Activated CD4-positive, alpha-beta T cell treated with anti-CD3 and anti-CD28 coated beads, Interleukin-2, amount 10 ng/mL, durations not matched to agents 7 days and 5 days (primary cell): ENCODE measurements at places on chromosomes 16 and 17. TPM values are rescaled to one million over a fixed set of nuclear protein-coding genes. Genes with fewer than 3 reads are reported as not detected.

DNA sequence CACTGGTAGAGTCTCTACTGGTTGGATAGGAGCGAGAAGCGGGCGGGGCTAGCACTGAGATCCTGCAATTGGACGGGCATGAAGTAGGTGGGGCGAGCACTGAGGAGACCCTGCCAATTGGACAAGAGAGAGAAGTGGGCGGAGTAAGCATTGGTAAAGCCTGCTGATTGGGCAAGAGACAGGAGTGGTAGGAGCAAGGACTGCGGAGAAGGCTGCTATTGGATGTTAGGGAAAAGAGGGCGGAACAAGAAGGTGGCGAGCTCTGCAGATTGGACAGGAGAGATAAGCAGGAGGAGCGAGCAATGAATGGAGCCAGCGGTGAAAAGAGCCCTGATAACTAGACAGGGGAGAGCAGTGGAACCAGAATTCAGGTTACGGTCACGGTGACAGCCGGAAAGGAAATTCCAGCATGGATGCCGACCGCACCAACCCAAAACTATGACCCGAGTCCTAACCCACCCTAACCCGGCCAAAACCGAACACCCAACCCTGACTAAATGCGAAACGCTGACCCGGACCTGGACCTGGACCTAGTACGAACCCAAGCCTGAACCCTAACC, 4.8 kb downstream of the SCGB1C2 start:
- H3K4me1 ChIP-seq: peaks cover 4% of the 10 kb centered on the region
- H3K4me3 ChIP-seq: no peak overlapping the region
- H3K27ac ChIP-seq: no peak overlapping the region
- H3K36me3 ChIP-seq: no peaks in the 10 kb centered on the region
- DNase-seq: peak; percentile 18

- no peak overlapping the region for H3K27ac ChIP-seq
- H3K36me3 ChIP-seq: no peaks in the 10 kb centered on the region
- DNase-seq: peak; percentile 5
- H3K4me1 ChIP-seq: peaks cover 12% of the 10 kb centered on the region
- H3K4me3 ChIP-seq: no peak overlapping the region
Measured at GRCh38 chr17:82970067-82970466, 109.3 kb upstream of the METRNL start.

DNA sequence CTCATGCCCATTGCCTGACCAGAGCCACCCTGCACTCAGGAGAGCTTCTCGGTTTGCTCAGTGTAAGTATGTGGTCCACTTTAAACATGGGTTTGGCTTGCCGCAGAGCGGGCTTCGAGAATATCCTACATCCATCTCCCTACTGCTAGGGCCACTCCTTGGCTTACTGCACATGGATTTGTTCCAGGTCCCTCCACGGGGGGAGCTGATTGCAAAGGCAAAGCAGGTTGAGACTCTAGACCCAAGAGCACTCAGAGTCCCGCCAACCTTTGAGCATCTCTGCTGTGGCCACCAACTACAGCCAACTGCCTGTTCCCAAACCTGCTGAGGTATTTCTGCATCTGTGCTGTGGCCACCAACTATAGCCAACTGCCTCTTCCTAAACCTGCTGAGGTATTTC, 26.4 kb downstream of the RNF135 start:
- no peaks in the 10 kb centered on the region for H3K27me3 ChIP-seq
- H3K4me3 ChIP-seq: no peak overlapping the region
- no peak overlapping the region for H3K27ac ChIP-seq
- DNase-seq: no peak
- H3K36me3 ChIP-seq: peaks cover 12% of the 10 kb centered on the region

GRCh38 chr17:58121925-58122324, 26.3 kb upstream of the OR4D1 start:
- no peaks in the 10 kb centered on the region for H3K36me3 ChIP-seq
- no peak overlapping the region for H3K4me3 ChIP-seq
- no peak overlapping the region for H3K27ac ChIP-seq
- H3K4me1 ChIP-seq: peaks cover 6% of the 10 kb centered on the region
- peaks cover 16% of the 10 kb centered on the region for H3K27me3 ChIP-seq

- peak overlapping the region; percentile 69 for H3K27ac ChIP-seq
- H3K4me1 ChIP-seq: peaks cover 66% of the 10 kb centered on the region
- no peak for DNase-seq
- H3K4me3 ChIP-seq: no peak overlapping the region
Measured at GRCh38 chr17:82239926-82240505, 11.2 kb downstream of the SLC16A3 start.

DNA sequence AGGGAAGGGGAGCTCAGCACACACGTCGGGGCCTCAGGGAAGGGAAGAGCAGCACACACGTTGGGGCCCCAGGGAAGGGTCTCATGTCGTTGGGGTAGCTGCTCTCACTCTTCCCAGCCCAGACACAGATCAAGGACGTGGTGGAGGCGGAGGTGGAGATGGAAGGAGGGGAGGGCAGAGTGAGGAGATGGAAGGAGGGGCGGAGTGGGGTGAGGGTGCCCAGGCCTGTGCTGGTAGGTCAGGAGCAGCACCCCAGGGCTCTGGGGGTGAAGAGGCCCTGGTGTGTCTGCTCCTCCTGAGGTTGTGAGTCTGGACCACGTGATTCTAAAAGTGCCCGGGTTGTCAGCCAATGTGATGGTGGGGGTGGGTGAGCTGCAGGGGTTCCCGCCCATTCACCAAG, 14.9 kb downstream of the CLCN7 start:
- DNase-seq: no peak
- H3K36me3 ChIP-seq: no peaks in the 10 kb centered on the region
- no peak overlapping the region for H3K4me3 ChIP-seq

GRCh38 chr17:15742051-15742795, 10.1 kb downstream of the TBC1D26 start:
- DNase-seq: no peak
- no peak overlapping the region for H3K27ac ChIP-seq
- no peaks in the 10 kb centered on the region for H3K36me3 ChIP-seq

- DNase-seq: no peak
- H3K4me3 ChIP-seq: no peak overlapping the region
- H3K27me3 ChIP-seq: no peaks in the 10 kb centered on the region
- H3K4me1 ChIP-seq: no peaks in the 10 kb centered on the region
- H3K27ac ChIP-seq: no peak overlapping the region
Measured at GRCh38 chr16:52251495-52251894, 295.4 kb downstream of the TOX3 start.

- H3K36me3 ChIP-seq: no peaks in the 10 kb centered on the region
- H3K4me3 ChIP-seq: no peak overlapping the region
- H3K27ac ChIP-seq: no peak overlapping the region
- H3K4me1 ChIP-seq: no peaks in the 10 kb centered on the region
- DNase-seq: no peak
- peaks cover 3% of the 10 kb centered on the region for H3K27me3 ChIP-seq
Measured at GRCh38 chr16:66250686-66251431, 115.6 kb upstream of the CDH5 start.

DNA sequence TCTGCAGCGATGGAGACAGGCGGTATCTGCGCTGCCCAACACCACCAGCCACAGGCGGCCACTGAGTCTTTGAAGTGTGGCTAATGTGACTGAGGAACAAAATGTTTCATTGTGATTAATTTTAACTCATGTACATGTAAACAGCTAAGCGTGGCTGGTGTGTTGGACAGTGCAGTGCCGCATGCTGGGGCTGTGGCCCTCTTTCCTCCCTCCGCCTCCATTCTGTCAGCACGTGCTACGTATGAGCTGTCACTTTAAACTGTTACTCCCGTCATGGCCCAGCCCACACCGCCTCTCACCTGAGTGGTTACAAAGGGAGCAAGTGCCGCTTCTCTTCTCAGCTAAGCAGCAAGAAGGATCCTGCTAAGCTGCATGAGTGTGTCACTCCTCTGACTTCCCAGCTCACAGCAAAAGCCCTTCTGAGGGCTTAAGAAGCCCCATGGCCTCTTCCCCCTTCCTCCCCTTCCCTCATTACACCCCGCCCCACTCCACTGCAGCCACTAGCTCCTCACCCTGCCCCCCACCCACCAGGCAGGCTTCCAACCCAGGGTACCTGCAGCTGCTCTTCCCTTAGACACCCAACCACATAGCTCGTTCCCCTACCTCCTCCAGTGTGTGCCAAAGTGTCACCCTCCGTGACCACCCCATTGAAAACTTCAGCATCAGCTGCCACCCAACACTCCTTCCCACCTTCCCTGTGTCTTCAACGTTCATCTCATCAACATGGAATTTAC, 15.0 kb downstream of the HASPIN start:
- H3K4me1 ChIP-seq: peaks cover 40% of the 10 kb centered on the region
- no peak overlapping the region for H3K4me3 ChIP-seq
- H3K27ac ChIP-seq: peak overlapping the region; percentile 33
- DNase-seq: peak; percentile 60
- H3K27me3 ChIP-seq: no peaks in the 10 kb centered on the region

GRCh38 chr16:8611886-8612600, 9.5 kb upstream of the METTL22 start:
- no peak overlapping the region for H3K27ac ChIP-seq
- peaks cover 6% of the 10 kb centered on the region for H3K27me3 ChIP-seq

- no peaks in the 10 kb centered on the region for H3K36me3 ChIP-seq
- DNase-seq: no peak
- no peaks in the 10 kb centered on the region for H3K27me3 ChIP-seq
- no peak overlapping the region for H3K4me3 ChIP-seq
- H3K4me1 ChIP-seq: no peaks in the 10 kb centered on the region
- no peak overlapping the region for H3K27ac ChIP-seq
Measured at GRCh38 chr16:64363039-64363438, 758.8 kb downstream of the CDH11 start.

DNA sequence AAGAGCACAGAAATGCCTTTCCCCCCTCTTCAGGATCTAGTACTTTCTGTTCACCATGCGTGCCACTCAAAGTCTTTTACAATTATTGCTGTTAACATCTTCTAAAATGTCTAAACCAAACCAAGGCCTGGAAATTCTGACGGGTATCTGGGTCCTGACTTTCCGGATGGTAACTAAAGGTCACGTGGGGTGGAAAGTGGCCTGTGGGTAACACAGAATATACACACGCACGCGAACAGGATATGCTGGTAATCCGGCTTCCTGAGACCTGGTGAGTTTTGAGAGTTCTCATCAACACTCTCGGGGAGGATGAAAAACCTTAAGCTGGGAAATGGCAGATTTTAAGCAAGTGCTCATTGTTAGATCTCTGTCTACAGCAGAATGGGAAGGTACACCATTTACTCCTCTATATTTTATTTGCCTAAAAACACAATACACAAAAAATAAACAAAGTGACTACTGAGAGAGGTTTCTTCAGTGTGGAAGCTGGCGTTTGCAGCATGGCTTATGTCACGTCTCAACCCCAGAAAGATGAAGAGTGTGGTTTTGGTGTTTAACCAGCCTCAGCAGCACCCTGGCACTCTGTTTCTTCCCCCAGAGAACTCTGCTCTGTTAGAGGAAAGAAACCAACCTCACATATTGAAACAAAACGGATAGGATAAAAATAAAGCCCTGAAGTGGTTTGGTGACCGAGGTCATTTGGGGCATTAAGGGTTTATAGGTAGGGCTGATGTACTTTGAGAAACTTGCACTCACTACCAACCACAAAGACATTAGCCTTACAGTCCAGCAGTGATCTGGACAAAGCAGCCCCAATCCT, 37.3 kb downstream of the SMG6 start:
- H3K27me3 ChIP-seq: no peaks in the 10 kb centered on the region
- peak overlapping the region; percentile 96 for H3K27ac ChIP-seq
- peak; percentile 95 for DNase-seq
- H3K4me3 ChIP-seq: peak overlapping the region; percentile 74
- peaks cover 54% of the 10 kb centered on the region for H3K36me3 ChIP-seq

DNA sequence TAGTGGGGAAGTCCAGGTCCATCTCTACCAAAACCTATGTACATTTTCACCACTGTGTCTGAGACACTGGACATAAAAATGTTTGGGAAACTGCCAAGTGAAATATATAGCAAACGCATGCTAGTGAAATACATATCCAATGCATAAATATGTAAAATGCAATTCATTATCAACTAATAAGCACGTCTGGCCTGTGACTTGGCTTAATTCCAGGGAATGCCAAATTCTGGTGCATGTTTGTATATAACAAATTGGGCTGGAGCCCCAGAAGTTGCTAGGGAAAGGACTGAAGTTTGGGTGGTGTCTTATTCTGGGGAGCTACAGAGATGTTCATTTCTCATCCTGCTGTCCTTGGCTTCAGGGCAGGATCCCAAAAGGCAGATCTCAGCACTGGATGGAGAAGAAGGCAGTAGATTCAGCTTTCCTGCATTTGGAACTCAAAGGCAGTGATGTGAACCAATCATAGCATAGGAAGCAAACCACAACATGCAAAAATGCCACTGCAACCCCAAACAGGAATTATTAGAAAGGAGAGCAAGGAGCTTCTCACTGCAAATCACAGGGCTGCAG, 184.3 kb downstream of the HS3ST3A1 start:
- no peak for DNase-seq
- H3K27ac ChIP-seq: no peak overlapping the region
- peaks cover 3% of the 10 kb centered on the region for H3K27me3 ChIP-seq
- H3K4me3 ChIP-seq: no peak overlapping the region
- no peaks in the 10 kb centered on the region for H3K36me3 ChIP-seq

DNA sequence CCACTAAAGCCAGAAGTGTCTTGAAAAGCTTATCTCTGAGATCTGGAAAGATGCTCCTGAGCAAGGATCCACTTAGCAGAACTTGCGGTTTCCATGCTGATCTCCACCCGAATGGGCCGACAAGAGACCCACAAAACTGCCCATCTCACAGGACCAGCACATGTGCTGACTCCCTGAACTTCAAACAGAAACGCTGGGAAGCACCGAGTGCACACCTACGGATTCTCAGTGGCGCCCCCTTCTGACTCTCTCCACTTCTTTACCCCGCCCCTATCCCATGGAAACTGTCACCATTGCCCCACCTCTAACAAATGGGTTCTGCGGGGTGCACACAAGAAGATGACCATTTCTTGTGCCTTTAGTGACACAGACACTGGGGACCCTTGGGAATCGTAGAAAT, 21.4 kb downstream of the CDRT4 start:
- no peak for DNase-seq
- no peak overlapping the region for H3K27ac ChIP-seq
- no peaks in the 10 kb centered on the region for H3K27me3 ChIP-seq

DNA sequence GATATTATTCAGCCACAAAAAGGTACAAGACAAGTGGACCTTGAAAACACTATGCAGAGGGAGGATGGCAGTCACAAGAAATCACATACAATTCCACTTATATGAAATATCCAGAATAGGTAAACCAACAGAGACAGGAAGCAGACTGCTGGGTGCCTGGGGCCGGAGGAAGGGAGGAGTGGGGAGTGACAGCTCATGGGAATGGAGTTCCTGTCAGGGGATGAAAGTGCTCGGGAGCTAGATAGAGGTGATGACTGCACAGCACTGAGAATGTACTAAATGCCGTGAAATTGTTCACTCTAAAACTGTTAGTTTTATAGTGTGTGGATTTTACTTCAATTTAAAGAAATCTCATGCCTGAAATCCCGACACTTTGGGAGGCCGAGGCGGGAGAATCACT, 74.2 kb upstream of the MED9 start:
- peak overlapping the region; percentile 11 for H3K27ac ChIP-seq
- H3K27me3 ChIP-seq: peaks cover 2% of the 10 kb centered on the region

- no peak overlapping the region for H3K27ac ChIP-seq
- H3K4me3 ChIP-seq: no peak overlapping the region
- H3K27me3 ChIP-seq: no peaks in the 10 kb centered on the region
- peaks cover 9% of the 10 kb centered on the region for H3K4me1 ChIP-seq
- DNase-seq: no peak
Measured at GRCh38 chr17:45086865-45087503, 25.9 kb downstream of the NMT1 start.

- DNase-seq: no peak
- peaks cover 47% of the 10 kb centered on the region for H3K36me3 ChIP-seq
- peak overlapping the region; percentile 47 for H3K27ac ChIP-seq
- H3K4me3 ChIP-seq: no peak overlapping the region
- peaks cover 37% of the 10 kb centered on the region for H3K4me1 ChIP-seq
Measured at GRCh38 chr16:88591577-88592021, 21.4 kb downstream of the ZC3H18 start.

CYB561 gene
- 9.5 TPM for total RNA-seq

ANKRD40CL gene
- not detected for total RNA-seq

AHSP gene
- not detected for total RNA-seq

CTF1 gene
- 0.22 TPM for total RNA-seq

PRR35 gene
- total RNA-seq: not detected

PER1 gene
- 28.7 TPM for total RNA-seq
